ENCODE measurements at places on chromosomes 2 and 18.

DNA sequence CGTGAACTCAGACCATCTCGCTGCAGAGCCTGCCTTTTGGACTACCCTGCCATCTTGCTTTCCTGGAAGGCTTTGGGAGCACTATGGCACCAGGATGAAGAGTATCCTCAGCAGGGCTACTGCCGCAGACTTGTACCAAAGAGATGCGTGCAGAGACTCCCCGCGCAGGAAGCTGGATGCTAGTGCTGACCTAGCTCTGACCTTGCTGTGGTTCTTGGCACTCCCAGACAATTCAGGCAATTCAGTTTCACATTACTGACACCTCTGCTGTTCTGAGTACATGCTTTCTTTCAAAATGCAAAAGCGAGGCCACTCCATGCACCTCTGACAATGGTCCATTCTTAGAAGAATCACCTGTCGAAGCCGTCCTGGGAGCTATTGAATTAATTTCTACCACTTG is 251.5 kb upstream of the MEX3C start:
- DNase-seq, result no peak

GRCh38 chr18:12315490-12315889 is 7.4 kb downstream of the TUBB6 start:
- DNase-seq, result no peak

DNA sequence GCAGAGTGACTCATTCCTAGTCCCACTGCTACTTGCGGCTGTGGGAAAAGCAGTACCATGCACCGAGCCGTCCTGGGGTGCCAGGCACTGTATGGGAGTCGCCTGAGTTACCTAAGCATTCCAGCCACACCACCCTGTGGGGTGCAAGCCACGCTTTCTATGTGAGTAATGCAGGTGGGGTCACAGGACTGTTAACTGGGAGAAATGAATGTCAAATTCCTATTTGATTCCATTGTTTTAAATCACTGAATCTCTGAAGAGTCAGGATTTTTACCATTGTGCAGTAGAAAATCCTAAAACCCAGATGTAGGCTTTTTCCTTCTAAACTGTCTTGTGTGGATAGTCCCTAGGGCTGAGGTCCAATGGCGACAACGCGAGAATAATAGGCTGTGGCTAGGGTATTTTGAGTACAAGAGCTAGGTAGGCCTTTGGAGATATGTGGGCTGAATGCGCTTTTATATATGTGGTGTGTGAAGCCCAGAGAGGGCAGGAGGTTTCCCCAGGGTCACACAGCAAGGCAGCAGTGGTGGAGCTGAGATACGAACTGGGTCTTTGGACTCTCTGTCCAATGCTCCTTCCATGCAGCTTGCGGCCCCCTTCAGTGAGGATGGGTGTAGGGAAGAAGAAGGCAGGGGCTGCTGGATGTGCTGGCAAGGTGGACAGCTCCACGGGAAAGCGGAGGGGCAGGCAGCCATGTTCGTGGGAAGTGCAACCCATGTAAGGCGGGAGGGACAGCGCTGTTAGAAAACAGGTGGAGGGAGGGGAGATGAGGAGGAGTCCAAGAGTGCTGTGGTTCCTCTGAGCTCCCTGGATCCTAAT is 83.2 kb downstream of the DDX1 start:
- peak; percentile 99 for DNase-seq

GRCh38 chr2:15607709-15608391 is 16.2 kb downstream of the DDX1 start:
- DNase-seq, result no peak

DNA sequence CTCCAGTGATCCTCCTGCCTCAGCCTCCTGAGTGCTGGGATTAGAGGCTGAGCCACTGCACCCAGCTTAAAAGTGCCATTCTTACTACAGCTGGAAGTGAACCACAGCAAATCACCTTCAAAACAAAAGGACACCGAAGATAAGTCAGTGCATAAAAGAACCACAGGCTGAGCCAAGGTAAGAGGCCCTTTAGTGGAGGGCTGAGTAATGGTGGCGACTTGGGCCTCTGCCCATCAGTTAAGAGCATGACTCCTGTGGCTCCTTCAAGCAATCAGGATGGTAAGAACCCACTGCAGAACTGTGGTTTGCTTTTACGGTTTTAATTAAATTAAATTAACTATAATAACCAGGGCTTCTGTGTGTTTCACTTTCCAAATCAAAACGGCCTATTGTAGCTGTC is 75.1 kb downstream of the CTAGE1 start:
- peak; percentile 38 for DNase-seq

- DNase-seq, result peak; percentile 49
Observed at GRCh38 chr2:173884025-173884802, 81.0 kb downstream of the SP3 start.

DNA sequence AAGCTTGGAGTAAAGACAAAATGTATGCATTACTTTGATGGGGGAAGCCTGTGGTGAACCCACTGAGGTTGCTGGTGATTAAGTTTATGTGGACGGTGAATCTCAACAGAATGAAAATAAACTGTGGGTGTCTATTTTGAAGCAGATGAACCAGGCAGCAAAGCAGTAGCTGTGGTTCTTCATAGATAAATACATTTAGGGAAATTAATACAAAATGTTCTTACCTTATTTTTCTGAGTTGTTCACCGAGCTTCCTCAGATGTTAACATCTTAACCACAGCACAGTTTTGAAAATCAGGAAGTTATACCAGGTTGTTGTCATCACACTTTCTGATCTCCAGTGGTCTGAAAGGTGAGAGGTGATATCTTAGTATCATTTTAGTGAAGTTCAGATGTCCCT is 53.9 kb downstream of the NCK2 start:
- no peak for DNase-seq

DNA sequence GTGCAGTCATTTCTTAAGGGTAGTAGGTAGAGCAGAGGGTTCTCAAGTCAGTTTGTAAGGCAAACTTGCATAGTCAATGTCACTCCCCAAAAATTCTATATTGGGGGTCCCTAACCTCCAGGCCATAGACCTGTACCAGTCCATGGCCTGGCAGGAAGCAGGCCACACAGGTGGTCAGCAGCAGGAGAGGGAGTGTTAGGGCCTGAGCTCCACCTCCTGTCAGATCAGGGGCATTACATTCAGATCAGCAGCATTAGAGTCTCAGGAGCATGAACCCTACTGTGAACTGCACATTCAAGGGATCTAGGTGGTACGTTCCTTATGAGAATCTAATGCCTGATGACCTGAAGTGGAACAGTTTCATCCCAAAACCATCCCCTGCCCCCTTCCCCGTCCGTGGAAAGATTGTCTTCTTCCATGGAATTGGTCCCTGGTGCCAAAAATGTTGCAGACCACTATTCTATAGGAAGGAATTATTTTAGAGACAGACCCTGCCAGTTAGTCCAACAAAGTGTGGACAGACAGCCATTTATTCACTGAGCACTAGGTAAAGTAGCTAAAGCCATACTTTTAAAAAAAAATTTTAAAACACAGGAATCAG is 6.7 kb downstream of the COA5 start:
- DNase-seq, result peak; percentile 59

DNA sequence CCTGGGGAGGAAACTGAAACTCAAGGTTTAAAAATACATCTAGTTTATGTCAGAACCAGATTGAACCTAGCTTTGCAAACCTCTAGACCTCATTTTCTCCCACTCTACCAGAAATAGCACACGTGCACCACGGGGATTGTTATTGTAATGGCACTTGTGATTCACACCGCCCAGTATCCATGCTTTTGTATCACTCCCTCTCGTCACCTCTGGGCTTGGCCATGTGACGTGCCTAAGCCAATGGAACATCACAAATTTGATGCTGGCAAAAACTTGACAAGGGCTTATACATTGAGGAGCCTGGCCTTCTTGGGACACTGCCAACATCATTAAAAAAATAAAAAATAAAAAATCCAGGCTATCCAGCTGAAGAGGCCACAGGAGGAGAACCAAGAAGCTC is 495.8 kb upstream of the POU3F3 start:
- no peak for DNase-seq

DNA sequence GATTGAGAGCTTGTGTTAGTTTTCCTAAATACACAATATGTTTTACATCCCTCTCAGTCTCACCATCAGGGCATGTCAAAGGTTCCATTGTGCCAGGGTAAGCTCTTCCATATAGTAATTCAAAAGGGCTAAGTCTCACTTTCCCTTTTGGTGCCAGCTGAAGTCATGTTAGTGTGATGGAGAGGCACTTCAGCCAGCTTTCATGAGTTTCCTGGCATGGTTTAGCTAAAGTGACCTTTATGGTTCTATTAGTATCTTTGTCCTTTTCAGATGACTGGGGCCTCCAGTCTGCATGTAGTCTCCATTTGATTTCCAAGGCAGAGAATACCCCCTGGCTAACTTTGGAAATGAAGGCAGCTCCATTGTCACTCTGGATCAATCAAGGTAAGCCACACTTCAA is 27.2 kb downstream of the NAT8 start:
- no peak for DNase-seq

DNA sequence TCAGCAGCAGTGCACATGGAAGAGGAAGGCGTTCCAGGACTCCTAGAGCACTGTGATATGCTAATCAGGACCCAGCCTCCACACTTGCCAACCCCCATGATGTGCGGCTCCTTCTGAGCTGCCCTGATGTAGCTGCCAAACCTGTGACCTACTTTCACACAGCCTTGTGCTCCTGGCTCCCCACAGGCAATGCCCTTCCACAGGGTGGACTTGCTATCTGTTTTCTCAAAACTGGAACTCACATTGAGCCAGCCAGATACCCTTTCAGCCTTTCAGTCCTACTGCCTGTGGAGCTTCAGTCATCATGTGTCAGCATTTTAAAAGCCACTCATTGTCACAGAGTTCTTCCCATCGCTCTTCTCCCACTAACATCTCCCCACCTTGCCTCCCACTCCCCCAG is 181.6 kb downstream of the AFF3 start:
- DNase-seq, result no peak

GRCh38 chr18:36446059-36446458 is 148.5 kb downstream of the FHOD3 start:
- peak; percentile 50 for DNase-seq

DNA sequence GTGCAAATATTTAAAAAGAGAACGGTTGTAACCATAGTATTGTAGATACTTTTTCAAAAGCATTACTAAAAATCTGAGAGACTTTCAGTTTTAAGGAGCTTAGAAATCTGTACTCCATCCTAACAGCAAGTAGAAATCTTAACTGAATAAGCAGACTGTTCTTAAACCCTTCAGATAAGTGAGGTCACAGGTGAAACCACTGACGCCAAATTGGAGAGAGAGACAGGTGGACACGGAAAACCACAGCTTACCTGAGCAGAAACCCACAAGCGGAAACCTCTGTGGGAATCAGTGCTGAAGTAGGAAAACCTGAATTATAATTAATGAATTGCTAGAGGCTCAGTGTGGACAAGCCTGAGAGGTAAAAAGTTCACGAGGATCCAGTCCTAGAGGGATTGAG is 959.4 kb upstream of the CELF4 start:
- DNase-seq, result no peak

DNA sequence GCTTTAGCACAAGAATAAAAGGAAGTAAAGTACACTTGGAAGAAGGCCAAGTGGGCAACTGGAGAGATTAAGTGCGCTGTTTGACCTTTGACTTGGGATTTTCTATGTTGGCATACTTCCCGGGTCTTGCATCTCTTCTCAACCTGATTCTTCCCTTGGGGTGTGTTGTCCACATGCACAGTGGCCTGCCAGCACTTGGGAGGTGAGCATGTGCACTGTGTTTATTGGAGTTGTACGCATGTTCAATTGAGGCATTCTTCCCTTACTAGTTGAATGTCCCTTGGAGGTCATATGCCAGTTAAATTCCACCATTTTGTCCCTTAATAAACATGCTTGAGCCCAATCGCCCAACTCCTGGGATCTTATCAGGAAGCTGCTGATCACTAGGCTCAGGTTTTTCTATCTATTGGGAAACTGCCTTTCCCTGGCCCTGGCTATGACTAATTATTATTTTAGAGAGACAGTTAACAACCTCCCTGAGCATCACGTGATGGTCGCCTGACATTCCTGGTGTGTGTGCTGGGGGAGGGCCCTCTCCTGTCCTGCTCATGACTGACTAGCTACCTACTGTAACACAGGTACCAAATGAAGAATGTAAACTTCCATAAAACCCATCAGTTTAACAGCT is 62.5 kb upstream of the RAPGEF4 start:
- peak; percentile 79 for DNase-seq

DNA sequence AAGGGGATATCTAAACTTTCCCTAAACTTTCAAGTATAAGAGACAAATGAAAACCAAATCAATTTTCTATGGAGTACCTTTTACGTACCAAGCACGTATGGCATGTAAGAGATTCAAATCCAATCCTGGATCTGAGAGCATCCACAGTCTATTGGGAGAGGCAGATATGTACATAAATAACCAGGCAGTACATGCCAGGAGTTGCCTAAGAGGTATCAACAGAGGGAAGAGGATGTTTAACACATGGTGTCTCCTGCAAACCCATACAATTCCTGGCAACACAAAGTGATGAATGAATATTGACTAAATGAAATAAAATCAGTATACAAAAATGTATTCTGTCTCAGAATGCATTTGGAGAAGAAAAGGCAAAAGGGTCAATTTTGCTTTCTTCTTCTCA is 116.6 kb downstream of the PIGN start:
- DNase-seq, result no peak

DNA sequence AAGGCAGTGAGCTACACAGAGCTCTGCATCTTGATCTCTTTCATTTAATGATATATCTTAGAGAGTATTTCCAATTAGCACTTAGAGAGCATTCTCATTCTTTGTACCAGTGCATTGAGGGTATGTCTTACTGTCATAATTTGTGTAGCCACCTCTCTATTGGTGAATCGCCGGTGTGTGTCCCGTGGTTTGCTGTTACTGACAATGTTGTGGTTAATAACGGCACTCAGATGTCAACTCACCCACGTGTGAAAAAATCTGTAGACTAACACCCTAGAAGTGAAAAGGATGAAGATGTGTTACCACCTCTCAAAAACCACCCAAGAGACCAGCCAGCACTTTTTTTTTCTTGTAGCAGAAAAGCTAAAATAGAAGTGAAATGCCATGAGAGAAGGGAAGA is 37.1 kb downstream of the TEX51 start:
- no peak for DNase-seq

DNA sequence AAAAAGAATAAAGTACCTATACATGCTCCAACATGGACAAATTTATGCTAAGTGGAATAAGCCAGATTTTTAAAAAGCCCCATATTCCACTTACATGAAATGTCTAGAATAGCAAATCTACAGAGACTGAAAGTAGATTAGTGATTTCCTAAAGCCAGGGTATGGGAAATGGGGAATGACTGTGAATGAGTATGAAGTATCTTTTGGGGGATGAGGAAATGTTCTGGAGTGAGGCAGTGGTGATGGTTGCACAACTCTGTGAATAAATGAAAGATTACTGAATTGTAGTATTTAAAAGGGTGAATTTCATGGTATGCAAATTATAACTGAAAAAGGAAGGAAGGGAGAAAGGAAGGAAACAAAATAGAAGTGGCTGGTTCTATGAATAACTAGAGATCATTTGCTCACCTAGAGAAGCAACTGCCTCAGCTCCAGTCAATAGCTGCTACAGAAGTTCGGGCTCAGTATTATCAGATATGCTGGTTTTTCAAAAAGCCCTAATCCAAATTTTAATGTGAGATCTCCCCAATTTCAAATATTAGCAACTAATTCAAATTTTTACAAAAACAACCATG is 39.3 kb downstream of the MAP3K2 start:
- no peak for DNase-seq

- DNase-seq, result no peak
Observed at GRCh38 chr2:177246000-177246399, 18.5 kb downstream of the NFE2L2 start.

Measured in kidney tubule cell (primary cell).